Colonic mucosa (tissue), 4 donors: ENCODE measurements at places on chromosomes 12 and 14. TPM values are rescaled to one million over a fixed set of nuclear protein-coding genes. Genes with fewer than 3 reads are reported as not detected.

GRCh38 chr12:109735051-109735521 is 21.5 kb downstream of the FAM222A start:
- no peak overlapping the region for H3K27ac ChIP-seq
- no peaks in the 10 kb centered on the region for H3K36me3 ChIP-seq
- no peaks in the 10 kb centered on the region for H3K27me3 ChIP-seq
- DNase-seq, result no peak

DNA sequence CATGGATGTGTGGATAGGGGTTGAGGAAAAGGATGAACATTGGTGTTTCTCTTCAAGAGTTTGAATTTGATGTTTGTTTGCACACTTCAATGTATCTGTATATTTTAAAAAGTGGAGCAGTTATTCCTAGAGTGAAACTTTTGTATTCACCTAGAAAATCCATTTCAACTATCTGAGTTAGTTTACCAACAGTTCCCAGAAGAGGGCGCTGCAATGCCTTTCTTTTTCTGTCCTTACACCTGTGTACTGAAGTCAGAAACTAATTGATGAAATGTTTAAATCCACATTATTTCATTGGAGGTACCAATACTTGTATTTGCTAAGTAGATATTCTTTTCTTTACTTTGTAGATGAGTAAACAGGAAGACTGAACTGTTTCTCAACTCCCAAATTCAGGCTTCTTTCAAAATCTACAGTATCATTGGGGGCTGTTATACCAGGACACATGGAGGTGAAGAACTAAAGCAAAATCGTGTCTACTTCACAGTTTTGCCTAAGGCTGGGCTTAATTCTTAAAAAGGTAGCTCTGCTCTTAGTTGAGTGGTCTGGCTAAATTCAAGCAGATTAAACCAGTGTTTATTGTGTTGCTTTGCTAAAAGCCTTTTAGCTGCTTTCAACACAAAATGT is 26.6 kb upstream of the KLRB1 start:
- H3K27me3 ChIP-seq, result no peaks in the 10 kb centered on the region
- H3K4me1 ChIP-seq, result no peaks in the 10 kb centered on the region

- H3K4me3 ChIP-seq, result no peak overlapping the region
- no peaks in the 10 kb centered on the region for H3K36me3 ChIP-seq
- peaks cover 5% of the 10 kb centered on the region for H3K4me1 ChIP-seq
- no peaks in the 10 kb centered on the region for H3K27me3 ChIP-seq
- no peak for DNase-seq
These were observed 18.5 kb downstream of the KRT7 start for GRCh38 chr12:52251367-52252051.

DNA sequence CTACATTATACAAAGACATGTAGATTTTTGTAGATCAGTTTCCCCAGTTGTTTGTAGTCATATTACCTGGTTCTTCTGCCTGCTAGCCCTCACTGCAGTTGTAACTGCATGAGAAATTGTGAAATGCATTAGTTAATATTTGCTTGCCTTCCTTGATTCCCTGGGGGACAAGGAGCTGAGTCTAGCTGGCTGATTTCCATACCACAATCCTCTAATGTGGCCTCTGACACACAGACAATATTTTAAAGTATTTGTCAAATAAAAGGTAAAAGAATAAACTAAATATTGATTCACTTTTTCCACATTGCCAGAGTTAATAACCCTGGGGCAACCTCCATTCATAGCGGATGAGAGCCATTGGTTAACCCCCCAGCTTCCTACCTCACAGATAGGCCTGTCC is 128.8 kb upstream of the TMEM132C start:
- H3K27ac ChIP-seq, result no peak overlapping the region
- no peaks in the 10 kb centered on the region for H3K4me1 ChIP-seq
- H3K27me3 ChIP-seq, result no peaks in the 10 kb centered on the region
- H3K36me3 ChIP-seq, result no peaks in the 10 kb centered on the region
- no peak for DNase-seq

DNA sequence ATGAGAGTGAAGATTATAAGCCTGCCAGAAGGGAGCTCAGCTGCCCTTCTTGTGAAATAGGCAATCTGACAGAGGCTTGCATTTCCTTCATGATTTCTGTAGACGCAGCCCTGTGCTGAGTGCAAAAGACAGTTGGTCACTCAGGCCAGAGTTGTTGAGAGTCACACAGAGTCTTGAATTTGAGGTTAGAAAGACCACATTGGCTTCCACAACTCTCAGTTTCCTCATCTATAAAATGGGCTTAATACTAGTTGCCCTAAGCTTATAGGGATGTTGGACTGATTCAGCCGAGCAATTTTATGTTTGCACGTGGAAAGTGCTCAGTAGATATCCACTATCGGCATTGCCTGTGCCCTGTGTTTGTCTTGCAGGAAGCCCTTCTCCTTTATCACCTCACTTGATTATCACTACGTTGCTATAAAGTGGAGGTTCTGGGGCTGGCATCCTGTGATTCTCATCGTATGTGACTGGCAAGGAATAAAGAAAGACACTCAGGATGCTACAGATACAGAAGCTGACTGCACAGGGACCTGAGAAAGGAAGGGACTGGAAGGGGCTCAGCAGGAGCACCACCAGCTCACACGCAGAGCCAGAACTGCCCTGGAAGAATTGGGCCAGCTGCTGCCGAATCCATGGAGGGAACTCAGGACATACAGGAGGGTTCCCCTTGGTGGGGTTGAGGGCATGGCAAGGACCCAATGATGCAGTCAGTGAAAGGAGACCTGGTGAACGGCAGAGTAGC is 19.8 kb upstream of the SERPINA4 start:
- H3K4me1 ChIP-seq, result no peaks in the 10 kb centered on the region
- H3K27ac ChIP-seq, result no peak overlapping the region
- no peaks in the 10 kb centered on the region for H3K36me3 ChIP-seq
- DNase-seq, result no peak
- H3K4me3 ChIP-seq, result no peak overlapping the region

The NXPH4 gene
- 0.27 TPM for total RNA-seq

GRCh38 chr12:65891219-65891618 is 66.9 kb downstream of the HMGA2 start:
- peaks cover 5% of the 10 kb centered on the region for H3K4me1 ChIP-seq
- DNase-seq, result no peak
- no peak overlapping the region for H3K27ac ChIP-seq
- H3K4me3 ChIP-seq, result no peak overlapping the region
- H3K27me3 ChIP-seq, result no peaks in the 10 kb centered on the region
- H3K36me3 ChIP-seq, result no peaks in the 10 kb centered on the region
